ENCODE measurements at places on chromosomes 1 and 21.

GRCh38 chr1:161481624-161482392, 23.4 kb upstream of the FCGR2A start:
- no peak for DNase-seq

DNA sequence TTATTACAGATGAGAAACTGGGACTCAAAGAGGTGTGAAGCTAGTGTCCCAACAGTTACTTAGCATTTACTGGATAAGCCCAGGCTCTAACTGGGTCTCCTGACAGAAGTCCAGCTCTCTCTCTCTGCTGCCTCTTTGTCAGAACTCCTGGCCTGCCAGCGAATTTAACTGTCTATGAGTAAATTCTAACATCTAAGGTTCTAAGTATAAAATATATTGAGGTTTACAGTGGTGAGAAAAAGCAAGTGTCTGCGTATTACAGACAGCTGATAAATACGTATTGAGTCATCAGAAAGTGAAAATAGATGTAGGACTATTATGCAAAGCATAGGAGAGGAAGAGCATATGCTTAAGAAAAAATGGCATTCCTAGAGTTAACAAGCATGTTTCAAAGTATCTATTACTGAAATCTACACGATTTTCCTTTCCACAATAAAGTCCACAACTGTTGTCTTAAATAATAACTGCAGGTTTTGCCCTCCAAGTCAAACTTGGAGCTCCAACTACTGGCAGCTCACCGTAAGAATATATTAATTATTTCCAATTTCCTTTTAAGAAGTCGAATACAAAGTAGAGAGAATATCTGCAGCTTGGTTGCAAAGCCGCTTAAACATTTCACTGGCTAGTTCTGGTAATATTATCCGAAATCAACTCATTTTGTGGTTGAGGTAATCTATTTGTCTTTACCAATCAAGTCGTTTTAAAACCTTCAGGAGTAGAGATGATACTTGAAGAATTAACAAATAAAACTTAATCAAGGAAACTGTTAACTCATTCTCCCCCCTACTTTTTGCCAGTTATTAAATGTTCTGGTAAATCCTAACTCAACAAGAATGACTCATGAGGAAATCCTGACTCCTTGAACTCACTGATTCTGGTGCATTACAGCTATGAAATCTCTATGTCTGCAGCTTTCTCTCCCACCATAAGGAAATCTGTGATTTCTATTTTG, 1.4 kb upstream of the RGS2 start:
- peak; percentile 94 for DNase-seq

DNA sequence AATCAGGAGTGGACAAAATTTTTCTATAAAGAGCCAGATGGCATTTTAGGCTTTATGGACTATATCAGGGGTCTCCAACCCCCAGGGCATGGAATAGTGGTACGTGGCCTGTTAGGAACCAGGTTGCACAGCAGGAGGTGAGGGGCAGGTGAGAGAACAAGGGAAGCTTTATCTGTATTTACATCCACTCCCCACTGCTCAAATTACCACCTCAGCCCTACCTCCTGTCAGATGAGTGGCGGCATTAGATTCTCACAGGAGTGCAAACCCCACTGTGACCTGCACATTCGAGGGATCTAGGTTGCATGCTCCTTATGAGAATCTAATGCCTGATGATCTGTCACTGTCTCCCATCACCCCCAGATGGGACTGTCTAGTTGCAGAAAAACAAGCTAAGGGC, 13.9 kb downstream of the PHTF1 start:
- DNase-seq = no peak

GRCh38 chr21:28193189-28193588, 799.5 kb downstream of the LTN1 start:
- DNase-seq = no peak

DNA sequence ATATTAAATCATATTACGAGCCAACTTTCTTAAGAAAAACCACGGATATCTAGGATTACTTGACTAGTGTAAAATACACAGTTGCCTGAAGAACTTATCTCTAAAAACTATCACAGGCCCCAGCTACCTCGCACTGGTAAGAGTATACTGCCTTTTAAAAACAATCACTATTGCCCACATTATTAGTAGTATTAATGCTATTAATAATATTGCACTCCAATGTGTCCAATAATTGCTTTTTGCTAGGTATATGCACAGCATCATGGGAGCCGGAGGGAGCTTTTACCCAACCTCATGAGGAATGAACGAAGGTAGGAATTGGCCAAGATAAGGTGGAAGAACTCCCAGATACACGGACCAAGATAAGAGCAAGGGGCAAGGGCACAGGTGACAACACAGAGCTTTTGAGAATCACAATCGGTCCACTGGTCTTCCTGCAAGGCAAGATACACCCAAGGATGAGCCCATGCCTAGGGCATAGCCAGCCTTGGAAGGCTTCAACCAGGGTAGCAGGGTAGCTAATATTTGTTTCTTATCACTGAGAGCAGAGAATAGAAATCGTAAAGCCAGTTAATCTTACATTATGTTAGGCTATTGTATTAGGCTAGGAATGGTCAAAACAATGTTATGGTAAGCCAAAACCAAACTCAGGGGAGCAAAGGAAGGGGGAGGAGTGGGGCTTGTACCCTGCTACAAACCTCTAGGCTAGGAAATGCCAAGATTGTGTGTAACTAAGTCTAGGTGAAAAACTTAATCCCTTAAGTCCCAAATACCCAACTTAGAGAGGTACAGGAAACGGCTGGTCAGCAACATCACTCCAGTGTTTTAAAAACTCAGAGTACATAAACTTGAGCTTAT, 9.4 kb downstream of the GLUL start:
- DNase-seq = no peak

- DNase-seq = no peak
Measured at GRCh38 chr1:209807509-209807908, 1.6 kb upstream of the IRF6 start.

DNA sequence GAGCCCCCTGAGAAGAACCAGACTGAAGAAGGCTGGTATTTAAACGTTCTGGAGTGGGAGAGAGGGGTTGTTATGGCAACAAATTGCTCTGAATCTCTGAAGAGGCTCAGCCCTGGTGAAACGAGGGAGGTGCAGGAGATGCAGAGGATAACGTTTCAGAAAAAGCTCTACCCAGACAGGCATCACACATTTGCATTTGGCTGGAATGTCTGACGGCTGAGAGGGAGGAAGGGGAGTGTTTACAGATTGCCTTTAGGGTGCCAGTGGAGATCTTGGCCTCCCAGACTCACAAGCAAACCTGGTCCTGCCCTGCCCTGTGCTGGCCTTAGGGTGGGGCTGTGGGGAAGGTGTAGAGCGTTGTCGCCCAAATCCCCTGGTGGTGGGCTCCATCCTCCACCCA, 169.0 kb upstream of the AJAP1 start:
- no peak for DNase-seq

DNA sequence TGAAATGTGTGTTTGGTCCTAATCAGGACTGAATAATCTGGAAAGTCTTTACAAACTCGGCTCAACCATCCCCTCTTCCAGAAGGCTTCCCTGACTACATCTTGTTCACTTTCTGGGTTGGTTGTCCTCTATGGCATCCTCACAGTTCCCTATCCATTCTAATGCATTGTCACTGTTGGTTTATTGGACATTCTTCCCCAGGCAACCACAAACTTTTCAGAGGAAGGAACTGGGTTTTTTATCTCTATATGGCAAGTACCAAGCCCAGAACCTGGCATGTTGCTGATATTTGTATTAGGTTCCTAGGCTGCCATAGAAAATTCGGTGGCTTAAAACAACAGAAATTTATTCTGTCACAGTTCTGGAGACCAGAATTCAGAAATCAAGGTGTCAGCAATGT, 363.5 kb upstream of the ST6GALNAC5 start:
- DNase-seq = no peak

DNA sequence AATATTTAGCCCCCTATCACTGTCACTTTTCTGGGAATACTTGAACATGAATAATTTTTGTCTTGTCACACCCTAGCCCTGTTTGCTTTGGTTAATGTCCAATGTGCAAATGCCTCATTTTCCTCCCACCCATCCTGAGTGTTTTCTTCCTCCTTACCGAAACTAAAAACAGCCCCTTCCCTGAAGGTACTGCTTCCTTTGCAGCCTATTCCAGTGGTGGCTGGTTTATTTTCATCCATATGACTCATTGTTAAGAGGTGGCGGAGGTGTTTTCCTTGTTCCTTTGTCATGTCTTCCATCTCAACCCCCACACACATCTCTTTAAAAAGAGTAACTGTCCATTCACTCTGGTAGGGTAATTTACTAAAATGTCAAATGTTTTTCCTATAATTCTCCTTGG, 40.4 kb downstream of the CD55 start:
- peak; percentile 43 for DNase-seq

DNA sequence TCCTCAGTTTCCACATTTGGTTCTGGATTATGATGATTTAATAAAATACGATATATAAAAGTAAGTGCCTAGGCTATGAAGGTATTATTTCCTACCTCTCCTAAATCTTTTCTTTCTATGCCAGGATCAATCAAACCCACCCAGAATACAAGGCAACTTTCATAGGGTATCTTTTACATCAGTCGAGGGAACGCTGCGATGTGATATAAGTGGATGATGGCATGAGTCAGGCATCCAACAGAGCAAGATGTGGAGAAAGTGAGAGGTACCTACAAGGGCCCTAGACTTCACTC, 781 bp downstream of the TTLL7 start:
- peak; percentile 11 for DNase-seq

DNA sequence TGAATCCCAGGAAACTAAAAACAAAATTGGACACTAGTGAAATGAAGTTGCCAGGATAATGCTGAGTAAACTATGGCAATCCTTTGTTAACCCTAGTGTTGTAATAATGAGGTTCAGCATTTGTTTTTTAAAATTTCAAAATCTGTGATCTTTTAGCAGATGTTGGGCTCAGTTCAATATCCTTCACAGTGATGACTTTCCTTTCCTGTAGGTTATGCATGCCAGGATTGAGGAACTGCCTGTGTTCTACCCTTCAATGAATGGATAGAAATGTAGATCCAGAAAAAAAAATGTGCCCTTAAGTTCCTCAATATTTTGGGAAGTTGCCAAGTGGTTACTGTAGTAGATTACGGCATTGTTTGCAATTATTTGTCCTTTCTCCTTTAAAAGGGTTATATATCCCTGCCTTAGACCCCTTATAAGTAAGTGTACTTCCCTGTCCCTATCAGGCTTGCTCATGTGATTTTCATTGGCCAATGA, 35.5 kb upstream of the IRF2BP2 start:
- DNase-seq = peak; percentile 36

DNA sequence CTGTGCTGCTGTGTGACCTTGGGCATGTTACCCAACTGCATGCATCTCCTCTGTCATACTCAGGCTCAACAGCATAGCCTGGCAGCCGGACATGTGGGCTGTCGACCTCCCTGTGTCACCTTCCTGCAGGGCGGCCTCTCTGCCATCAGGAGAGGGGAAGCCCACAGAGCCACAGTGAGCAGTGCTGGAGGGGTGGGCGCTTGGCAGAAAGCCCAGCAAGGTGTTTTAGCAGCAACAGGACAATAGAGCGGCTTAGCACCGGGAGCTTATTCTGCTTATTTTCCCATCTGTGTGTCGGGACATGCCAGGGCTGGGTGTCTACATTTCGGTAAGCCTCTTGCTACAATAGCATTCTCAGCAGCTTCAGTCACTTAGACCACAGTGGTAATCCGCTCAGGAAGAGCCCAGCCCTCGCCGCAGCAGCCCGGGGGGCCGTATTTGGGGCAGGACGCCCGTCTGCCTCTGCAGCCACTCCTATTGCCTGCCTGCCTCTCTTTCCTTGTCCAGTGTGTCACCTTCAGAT, 22.8 kb upstream of the CDK18 start:
- DNase-seq = no peak

DNA sequence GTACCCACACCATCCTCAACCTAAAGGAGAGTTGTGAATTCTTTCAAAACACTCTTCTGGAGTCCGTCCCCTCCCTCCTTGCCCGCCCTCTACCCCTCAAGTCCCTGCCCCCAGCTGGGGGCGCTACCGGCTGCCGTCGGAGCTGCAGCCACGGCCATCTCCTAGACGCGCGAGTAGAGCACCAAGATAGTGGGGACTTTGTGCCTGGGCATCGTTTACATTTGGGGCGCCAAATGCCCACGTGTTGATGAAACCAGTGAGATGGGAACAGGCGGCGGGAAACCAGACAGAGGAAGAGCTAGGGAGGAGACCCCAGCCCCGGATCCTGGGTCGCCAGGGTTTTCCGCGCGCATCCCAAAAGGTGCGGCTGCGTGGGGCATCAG, 638 bp upstream of the OLIG2 start:
- no peak for DNase-seq
